CD8-positive, alpha-beta memory T cell (primary cell): ENCODE measurements at places on chromosomes 2 and 18. TPM values are rescaled to one million over a fixed set of nuclear protein-coding genes. Genes with fewer than 3 reads are reported as not detected.

The ANKRD36B gene
- total RNA-seq: 20.1 TPM

The ACVR1C gene
- 0.66 TPM for total RNA-seq

The LYG2 gene
- total RNA-seq: not detected

The RNF138 gene
- total RNA-seq: 82.7 TPM

- no peak for DNase-seq
- no peak overlapping the region for H3K4me3 ChIP-seq
- no peaks in the 10 kb centered on the region for H3K27me3 ChIP-seq
- no peak overlapping the region for H3K27ac ChIP-seq
- no peaks in the 10 kb centered on the region for H3K36me3 ChIP-seq
Measured at GRCh38 chr2:195312662-195313061, 344.4 kb upstream of the SLC39A10 start.

GRCh38 chr2:204571041-204571440 lies 25.8 kb downstream of the PARD3B start:
- no peaks in the 10 kb centered on the region for H3K27me3 ChIP-seq
- no peaks in the 10 kb centered on the region for H3K36me3 ChIP-seq
- no peak for DNase-seq
- H3K4me1 ChIP-seq: no peaks in the 10 kb centered on the region
- no peak overlapping the region for H3K27ac ChIP-seq

GRCh38 chr2:10424916-10425505 lies 23.1 kb downstream of the ODC1 start:
- H3K4me1 ChIP-seq: no peaks in the 10 kb centered on the region
- no peak for DNase-seq
- peaks cover 25% of the 10 kb centered on the region for H3K36me3 ChIP-seq
- no peak overlapping the region for H3K4me3 ChIP-seq
- H3K27me3 ChIP-seq: no peaks in the 10 kb centered on the region

GRCh38 chr2:64640153-64641044 lies 13.3 kb downstream of the SERTAD2 start:
- peak overlapping the region; percentile 27 for H3K27ac ChIP-seq
- no peak overlapping the region for H3K4me3 ChIP-seq
- no peaks in the 10 kb centered on the region for H3K27me3 ChIP-seq
